T1000 (cell line): ENCODE measurements at places on chromosomes 6 and 20.

GRCh38 chr20:37558779-37559178 lies 31.1 kb upstream of the BLCAP start:
- no peak for DNase-seq

DNA sequence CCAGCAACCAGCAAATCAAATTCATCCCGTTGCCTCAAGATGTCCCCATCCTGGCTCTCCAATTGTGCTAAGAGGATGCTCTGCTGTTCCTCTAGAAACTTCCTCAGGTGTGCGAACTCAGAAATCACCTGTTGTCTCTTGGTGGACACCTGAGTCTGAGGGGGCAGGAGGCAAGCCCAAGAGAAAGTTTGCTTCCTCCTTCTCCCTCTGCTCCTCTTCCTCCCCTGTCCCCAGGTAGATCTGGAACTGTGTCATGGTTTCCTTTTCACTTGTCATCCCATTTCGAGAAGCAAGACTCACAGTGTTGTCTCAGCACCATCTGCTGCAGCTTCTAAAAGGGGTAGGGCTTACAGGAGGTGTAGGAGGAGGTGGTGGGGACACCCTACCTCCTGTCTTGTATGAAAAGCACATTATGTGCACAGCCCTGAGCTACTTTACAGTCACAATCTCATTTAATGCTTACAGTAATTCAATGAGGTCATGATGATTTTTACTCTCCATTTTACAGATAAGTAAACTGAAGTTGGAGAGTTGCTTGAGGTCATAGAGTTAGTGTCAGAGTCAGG lies 2.5 kb downstream of the TRIM10 start:
- DNase-seq = no peak

DNA sequence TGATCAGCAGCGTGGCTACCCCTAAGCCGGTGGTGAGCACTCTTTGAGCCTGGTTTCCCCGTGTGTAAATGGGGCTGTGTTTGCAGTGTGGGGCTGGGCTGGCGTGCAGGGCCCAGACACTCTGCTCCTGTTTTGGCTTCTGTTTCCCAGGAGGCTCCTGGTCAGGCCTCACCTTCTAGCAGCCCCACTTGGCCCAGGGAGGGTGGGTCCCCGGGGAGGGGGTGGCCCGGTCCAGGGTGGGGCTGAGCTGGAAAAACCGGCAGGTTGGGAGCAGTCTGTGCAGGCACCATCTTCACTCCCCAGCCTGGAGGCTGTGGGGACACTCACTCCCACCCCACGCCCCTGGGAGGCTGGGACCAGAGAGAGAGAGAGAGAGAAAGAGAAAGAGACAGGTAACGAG lies 25.3 kb downstream of the CEBPB start:
- DNase-seq = no peak

DNA sequence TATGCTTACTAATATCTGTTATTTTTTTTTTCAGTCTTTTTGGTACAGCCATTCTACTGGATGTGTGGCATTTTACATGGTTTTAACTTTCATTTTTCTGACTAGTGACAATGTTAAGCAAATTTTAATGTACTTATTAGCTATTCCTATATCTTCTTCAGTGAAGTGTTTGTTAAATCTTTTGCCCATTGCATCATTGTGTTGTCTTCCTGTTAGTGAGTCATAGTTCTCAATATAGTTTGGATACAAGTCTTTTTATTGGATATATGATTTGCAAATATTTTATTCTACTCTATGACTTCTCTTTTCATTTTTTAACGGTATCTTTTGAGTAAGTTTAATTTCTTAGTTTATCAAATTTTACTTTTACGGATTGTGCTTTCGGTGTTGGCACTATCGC lies 519.4 kb downstream of the CDKAL1 start:
- DNase-seq = no peak

- no peak for DNase-seq
Measured at GRCh38 chr6:25628471-25629197, 23.4 kb upstream of the SCGN start.

GRCh38 chr6:85453490-85453889 lies 3.6 kb downstream of the NT5E start:
- no peak for DNase-seq

- DNase-seq = no peak
Measured at GRCh38 chr6:149443411-149444181, 41.2 kb downstream of the ZC3H12D start.

DNA sequence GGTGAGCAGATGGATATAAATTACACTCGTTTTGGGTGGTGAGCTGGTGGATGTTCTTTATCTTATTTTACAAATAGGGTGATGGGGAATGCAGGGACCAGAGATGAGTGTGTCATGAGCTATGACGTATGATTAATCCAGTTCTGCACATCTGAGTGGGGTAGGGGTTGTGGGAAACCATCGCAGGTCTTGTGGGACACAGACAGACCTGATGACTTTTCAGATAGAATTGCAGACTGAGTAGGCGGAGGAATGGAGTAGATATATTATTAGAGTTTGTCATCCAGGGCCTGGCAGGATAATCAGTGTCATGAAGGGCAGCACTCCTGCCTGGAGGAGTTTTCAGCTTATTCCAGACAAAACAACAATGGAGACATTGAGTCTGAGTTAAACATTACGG lies 12.9 kb upstream of the DSP start:
- DNase-seq = no peak

- DNase-seq = no peak
Measured at GRCh38 chr20:33893314-33893713, 82.2 kb downstream of the CHMP4B start.

GRCh38 chr20:34583544-34583943 lies 25.0 kb downstream of the MAP1LC3A start:
- DNase-seq = no peak

DNA sequence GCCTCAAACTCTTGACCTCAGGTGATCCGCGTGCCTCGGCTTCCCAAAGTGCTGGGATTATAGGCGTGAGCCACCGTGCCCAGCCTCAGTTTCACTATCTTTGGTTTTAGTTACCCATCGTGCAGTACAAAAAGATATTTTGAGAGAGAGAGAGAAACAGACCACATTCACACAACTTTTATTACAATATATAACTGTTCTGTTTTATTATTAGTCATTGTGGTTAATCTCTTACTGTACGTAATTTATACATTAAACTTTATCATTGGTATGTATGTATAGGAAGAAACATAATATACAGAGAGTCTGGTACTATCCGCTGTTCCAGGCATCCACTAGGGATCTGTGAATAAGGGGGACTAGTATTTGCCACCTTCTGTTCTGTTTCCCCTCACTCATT lies 29.4 kb upstream of the TAF8 start:
- DNase-seq = no peak

GRCh38 chr6:144285548-144285797 lies 338 bp downstream of the UTRN start:
- DNase-seq = no peak

GRCh38 chr20:40689100-40689942 lies at the start of gene MAFB:
MAFB (minus strand) TSS chr20:40689236; CDS start chr20:40688850, 386 bp downstream.
- DNase-seq = peak; percentile 97

DNA sequence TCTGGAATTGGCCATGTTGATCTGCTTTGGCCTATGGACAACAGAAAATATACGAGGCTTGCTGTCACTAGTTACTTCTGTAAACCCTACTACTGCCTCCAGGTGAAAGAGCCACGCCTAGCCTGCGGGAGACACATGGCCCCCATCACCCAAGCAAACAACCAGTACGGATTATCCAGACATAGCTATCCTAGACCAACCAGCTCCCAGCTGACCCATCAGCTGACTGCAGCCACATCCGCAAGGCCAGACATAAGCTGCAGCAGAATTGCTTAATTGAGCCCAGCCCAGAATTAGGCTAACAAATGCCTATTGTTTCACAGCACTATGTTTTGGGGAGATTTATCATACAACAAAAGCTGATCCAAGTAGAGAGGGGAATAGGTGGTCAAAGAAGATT lies 13.5 kb downstream of the REV3L start:
- DNase-seq = no peak

GRCh38 chr20:43849496-43850186 lies 65.0 kb upstream of the TOX2 start:
- peak; percentile 62 for DNase-seq

- DNase-seq = no peak
Measured at GRCh38 chr6:39669973-39670342, 55.2 kb downstream of the KIF6 start.

DNA sequence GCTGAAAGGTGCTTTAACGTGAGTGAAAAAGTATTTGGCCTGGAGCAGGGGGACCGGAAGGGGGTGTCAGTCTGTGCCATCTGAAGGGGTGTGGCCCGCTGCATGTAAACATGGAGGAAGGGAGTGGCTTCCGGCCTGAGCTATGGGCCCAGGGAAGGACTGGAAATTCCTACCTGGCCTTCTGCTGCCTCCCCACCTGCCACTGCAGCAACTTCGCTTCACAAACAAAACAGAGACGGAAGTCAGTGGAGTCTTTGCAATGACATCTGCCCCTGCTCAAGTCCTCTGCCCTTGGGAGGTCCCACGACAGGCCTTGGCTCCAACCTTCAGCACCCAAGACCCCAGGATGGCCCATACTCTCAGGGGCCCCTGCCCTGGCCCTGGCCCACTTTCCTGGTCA lies 28.1 kb upstream of the FOXP4 start:
- DNase-seq = no peak

DNA sequence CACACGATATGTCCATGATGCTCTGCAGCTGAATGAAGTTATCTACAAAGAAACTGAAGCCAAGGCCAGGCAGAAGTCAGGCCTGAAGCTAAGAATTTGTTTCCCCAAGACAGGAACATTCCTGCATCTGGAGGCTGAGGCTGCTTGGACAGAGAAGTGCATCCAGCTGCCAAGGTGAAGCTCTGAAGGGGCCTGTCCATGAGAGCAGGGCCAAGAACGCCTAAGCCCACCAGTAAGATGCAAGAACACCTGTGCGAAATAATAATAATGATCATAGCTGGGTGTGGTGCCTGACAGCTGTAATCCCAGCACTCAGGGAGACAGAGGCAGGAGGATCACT lies 37.7 kb upstream of the B4GALT5 start:
- no peak for DNase-seq

- peak; percentile 67 for DNase-seq
Measured at GRCh38 chr20:50224531-50225255, 34.1 kb downstream of the CEBPB start.
